ENCODE measurements at places on chromosomes 11 and 22.

- DNase-seq = no peak
Observed at GRCh38 chr22:23392420-23393121, 187.5 kb downstream of the IGLL1 start.

DNA sequence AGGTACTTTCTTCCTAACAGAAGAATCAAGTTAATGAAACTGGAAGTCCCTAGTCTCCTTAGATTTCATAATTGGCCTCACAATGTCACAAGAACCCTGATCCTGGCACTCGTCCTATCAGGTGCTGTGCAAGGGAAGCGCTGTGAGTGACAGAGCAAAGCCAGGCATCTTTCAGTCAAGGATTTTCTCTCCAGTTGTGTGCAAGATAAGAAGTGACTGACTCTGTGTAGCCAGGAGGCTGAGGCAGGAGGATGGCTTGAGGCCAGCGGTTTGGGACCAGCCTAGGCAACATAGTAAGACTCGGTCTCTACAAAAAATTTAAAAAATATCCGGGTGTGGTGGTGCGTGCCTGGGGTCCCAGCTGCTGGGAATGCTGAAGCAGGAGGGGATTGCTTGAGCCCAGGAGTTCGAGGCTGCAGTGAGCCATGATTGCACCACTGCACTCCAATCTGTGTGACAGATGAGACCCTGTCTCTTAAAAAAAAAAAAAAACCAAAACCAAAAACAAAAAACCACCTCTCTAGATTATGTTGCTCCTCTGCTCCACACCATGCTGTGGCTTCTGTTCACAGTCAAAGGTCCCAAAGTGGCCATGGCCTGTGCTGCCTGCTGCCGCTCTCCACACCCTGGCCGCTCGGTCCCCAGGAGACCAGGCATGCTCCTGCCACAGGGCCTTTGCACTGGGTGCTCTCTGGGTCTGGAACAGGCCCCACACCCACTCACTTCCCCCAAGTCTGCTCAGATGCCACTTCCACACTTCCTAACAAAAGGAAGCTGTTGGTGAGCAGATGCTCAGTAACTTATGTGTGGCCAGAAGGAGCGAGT, 54.2 kb upstream of the CLDN5 start:
- no peak for DNase-seq

GRCh38 chr22:17990147-17990546, 34.2 kb downstream of the MICAL3 start:
- no peak for DNase-seq

DNA sequence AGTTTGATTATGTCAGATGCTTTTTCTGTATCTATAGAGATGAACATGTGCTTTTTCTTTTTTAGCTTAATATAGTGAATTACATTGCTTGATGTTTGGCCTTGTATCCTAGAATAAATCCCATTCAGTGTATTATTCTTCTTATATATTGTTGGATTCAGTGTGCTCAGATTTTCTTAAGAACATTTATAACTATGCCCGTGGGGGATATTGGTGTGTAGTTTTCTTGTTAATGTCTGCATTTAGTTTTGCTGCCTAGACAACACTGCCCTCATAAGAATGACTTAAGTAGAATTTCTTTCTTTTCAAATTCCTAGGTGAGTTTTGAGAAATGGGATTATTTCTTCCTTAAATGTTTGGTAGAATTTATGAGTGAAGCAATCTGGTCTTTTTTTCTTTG, 98.5 kb downstream of the TMEM135 start:
- no peak for DNase-seq

GRCh38 chr11:63445118-63445517, 45.8 kb downstream of the PLAAT5 start:
- DNase-seq = no peak

GRCh38 chr11:118180300-118180703, 3.9 kb upstream of the SCN2B start:
- no peak for DNase-seq

DNA sequence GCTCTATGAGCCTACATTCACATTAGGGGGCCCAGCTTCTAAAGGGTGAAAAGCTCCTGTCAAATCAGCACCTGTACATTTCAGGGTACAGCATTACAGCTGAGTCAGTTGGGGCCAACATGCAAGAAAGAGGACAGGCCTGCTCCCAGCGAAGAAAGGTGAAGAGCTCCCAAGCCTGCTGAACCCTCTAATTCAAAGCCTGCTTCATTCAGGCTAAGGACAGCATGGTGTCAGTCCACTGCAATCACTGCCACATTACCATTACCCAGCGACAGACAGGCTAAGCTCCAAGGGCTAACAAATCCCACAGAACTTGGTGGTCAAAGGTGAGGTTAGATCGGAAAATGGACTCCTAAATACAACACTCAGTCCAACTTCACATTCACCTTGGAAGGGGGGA, 65.4 kb upstream of the CHRM4 start:
- DNase-seq = no peak

- no peak for DNase-seq
Observed at GRCh38 chr11:133508468-133508867, 23.8 kb downstream of the OPCML start.

GRCh38 chr11:132814410-132814809, 717.9 kb downstream of the OPCML start:
- DNase-seq = no peak

DNA sequence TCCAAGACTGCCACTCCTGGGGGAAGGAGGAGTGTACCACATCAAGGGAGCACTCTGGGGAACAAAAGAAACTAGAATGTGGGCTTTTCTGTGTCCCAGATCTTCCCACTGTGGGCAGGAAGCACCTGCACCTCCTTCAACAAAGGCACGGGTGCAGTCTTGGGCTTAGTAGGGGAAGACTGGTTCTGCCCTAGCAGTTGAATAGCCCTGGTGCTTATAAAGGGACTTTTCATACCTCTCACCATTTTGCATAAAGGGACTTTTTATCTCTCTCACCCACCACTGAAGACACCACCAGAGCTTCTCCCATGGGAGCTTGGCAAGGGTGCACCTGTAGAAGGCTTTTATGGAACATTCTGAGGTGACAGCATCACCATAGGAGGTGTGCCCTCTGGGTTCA, 65.8 kb upstream of the MS4A8 start:
- DNase-seq = no peak

DNA sequence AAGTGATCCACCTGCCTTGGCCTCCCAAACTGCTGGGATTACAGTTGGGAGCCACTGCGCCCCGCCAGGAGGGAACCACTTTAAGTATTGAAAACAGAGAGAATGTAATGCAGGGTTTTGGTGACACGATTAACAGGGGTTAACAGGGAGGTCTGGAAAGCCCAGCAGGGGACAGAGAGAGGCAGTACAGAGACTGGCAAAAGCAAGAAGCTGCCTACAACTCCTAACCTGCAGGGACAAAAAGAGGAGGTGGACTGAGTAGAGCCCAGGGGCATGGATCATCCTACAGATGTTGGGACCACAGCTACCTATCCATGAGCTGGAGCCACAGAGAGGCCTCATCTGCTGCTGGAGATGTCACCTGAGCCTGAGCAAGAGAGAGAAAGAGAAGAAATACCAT, 1.7 kb upstream of the SPINDOC start:
- DNase-seq = no peak

- DNase-seq = peak; percentile 66
Observed at GRCh38 chr11:72683782-72684200, 9.6 kb upstream of the PDE2A start.

GRCh38 chr11:2134022-2135010, 4.9 kb downstream of the IGF2 start:
- DNase-seq = no peak

DNA sequence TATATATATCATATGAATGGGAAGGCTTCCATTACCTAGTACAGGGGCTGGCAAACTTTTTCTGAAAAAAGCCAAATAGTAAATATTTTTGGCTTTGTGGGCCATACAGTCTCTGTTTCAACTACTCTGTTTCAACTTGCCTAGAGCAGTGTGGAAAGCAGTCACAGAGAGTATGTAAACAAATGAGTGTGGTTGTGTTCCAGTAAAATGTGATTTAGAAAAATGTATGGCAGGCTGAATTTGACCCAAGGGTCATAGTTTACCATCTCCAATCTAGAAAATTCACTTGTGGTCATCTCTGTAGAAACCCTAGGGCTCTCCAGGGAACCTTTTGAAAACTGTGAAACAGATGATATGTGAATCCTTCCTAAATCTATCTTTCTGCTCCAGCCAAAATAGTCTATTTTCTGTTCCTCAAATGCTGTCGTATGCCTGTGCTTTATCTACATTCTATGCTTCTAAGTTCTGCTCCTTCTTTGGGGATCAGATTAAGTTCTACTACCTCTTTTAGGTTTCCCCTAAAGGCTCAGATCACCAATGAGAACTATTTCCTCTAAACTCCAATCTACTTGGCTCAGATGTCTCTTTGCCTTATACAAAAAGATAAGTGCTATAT, 356.2 kb downstream of the METTL15 start:
- DNase-seq = no peak

GRCh38 chr11:65383778-65384177, 1.3 kb upstream of the SLC25A45 start:
- DNase-seq = no peak

- no peak for DNase-seq
Observed at GRCh38 chr11:86460461-86461385, 86.0 kb downstream of the CCDC81 start.

- DNase-seq = no peak
Observed at GRCh38 chr11:11366793-11367192, 13.7 kb upstream of the CSNK2A3 start.

DNA sequence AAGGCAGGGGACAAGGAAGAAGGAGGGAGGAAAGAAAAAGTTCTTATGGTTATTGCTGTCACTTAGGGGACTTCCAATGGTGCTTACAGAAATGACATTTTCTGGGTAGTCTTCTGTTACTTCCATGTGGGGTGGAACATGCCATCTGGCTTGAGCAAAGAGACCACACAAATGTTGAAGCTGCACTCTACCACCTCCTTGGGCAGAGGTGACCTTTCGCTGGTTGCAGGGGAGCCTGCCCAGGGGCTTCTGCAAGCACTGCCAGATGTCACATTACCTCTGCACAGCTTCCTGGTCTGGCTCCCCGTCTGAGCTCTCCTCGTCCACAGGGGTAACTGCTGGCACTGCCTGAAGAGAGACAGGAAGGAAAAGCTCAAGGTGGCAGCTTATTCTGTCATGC, 32.6 kb upstream of the APOA1 start:
- DNase-seq = no peak

- no peak for DNase-seq
Observed at GRCh38 chr22:35217527-35217926, 39.8 kb upstream of the HMGXB4 start.

DNA sequence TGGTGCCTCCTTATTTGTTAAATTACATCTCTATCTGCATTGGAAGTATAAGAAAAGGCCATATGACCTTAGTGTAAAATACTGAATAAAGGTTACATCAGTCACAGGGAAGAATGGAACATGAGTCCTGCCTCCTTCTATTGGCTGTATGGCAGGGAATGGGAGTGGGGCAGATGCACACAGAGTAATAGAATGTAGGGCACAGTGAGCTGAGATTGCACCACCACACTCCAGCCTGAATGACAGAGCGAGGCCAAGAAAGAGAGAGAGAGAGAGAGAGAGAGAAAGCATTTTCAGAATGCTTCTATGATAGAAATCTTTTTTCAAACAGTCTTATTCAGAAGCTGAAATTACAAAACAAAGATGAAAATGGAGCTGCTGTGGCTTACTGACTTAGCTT, 58.8 kb downstream of the SLN start:
- DNase-seq = no peak

GRCh38 chr11:1862588-1863351, 9.9 kb downstream of the LSP1 start:
- no peak for DNase-seq

DNA sequence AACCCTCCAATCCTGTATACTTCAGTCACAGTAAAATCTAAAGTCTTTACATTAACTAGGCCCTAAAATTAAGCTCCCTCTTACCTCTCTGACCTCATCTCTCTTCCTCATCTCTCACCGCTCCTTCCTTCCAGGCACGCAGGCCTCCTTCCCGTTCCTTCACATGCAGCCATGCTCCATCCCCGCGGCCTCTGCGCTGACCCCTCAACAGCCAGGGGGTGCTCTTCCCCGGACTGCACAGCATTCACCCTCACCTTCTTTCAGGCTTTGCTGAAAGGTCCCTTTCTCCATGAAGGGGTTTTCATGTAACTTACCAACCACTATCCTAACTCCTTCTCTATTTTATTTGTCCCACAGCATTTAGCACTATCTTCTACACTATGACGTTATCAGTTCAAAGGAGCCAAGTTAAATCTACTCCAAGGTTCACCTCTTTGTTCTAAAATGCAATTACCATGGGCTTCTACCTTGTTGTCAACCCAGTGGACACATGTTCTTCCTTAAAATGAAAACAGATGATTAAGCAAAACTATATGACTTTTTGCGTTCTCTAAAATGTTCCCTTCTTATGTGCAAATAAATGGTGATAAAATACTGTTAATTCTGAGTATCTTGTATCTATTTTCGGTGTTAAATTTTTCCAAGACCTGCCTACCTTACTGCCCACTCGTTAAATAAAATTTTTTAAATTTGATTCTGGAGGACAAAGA, 57.8 kb upstream of the APOA1 start:
- no peak for DNase-seq

GRCh38 chr11:15730263-15730994, 615.7 kb downstream of the INSC start:
- no peak for DNase-seq

- DNase-seq = no peak
Observed at GRCh38 chr22:18033204-18033998, 9.0 kb upstream of the MICAL3 start.

GRCh38 chr11:86933891-86934581, 21.2 kb downstream of the FZD4 start:
- no peak for DNase-seq

GRCh38 chr11:64230171-64230984, at the start of gene DNAJC4:
Gene DNAJC4 (plus strand): TSS chr11:64230548. CDS start chr11:64230855, 307 bp downstream.
- DNase-seq = peak; percentile 79

GRCh38 chr22:44071781-44072326, 47.8 kb downstream of the PARVB start:
- no peak for DNase-seq

GRCh38 chr11:50192743-50193142, 160.1 kb downstream of the OR4C45 start:
- no peak for DNase-seq

GRCh38 chr11:103529181-103529684, 420.0 kb downstream of the DYNC2H1 start:
- DNase-seq = no peak

DNA sequence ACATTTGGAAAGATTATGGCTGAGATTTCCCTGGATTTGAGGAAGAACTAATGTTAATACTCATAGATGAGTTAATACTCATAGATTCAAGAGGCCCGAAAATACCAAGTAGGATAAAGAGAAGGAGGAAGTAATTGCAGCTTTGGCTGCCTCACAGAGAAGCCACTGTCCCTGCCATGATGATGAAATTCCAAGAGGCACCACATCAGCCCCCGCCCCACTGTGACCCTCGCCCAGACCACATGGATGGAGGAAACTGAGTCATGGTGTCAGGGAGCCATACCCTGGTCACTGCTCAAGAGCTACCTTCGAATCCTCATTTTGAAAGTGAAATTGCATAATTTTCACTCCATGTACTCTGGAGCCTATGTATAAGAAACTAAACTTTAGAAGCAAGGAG, 92.9 kb upstream of the SLC22A12 start:
- no peak for DNase-seq

- DNase-seq = no peak
Observed at GRCh38 chr11:112655371-112655770, 305.8 kb upstream of the NCAM1 start.
